ENCODE measurements at places on chromosomes 1 and 21.

- DNase-seq, result no peak
Observed at GRCh38 chr1:229843627-229844238, 217.7 kb downstream of the URB2 start.

DNA sequence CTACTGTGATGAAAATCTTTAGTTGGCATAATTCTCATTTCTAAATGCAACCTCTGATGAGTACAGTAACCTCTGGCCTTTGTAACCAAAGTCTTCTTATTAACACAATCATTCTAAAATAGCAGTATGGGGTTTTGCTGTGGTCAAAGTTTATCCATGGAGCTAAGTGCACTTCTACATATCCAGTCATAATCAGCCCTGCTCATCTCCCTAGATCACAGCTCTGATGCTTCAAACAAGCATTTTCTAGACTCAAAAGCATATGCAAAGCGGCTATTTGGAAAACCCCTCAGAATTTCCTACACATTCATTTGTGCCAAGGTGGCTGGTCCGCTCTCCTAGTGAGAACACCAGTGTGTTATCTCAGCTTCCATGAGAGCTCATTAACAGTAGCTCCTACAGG lies 418.6 kb downstream of the MRPL39 start:
- DNase-seq, result no peak

- DNase-seq, result no peak
Observed at GRCh38 chr1:34612091-34612827, 142.6 kb upstream of the GJB5 start.

DNA sequence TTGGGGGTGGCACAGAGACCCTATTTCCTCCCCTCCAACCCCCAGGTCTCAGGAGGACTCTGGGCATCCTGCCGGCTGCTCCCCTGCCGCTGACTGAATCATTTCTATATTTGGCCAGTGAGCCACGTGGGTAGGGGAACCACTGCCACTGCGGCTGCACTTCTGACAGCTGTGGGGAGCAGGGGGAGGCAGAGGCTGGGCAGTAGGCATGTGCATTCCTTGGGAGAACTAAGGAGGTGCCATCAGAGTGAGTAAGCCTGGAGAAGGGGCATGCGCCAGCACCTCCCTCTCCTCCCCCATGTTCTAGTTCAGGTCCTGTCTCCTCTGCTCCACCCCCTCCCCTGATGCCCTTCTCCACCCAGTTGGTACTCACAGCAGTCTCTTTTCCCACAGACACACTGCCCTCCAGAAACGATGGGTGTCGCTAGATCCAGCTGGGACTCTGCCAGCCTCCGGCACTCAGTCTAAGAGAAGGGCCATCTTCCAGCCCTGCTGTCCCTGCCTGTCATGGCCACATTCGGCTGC lies 12.0 kb downstream of the PPFIA4 start:
- DNase-seq, result no peak

GRCh38 chr1:167291539-167292185 lies 71.0 kb downstream of the POU2F1 start:
- DNase-seq, result no peak

DNA sequence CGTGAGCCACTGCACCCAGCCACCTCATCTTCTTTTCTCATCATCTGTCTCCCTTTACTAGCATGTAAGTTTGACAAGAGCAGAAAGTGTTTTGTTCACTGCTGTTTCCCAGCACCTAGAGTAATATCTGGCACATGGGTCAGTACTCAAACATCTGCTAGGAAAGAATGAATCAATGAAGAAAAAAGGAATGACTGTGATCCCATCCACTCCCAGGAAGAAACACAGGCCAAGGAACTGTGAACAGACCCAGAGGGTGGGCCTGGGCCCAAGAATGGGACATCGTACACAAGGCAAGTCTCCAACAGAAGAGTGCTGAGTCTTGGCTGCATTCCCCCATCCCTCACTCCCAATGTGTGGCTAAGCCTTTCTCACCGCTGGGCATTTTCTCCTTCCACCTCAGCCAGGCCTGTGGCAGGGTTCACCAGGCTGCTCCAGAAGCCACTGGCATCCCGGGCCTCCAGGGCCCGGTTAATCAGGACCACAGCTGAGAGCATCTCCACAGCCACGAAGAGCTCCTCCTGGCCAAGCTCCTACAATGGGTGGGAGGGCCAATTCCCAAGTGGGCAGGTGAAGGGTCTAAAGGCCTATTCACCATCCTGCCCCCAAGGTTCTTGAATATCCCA lies 18.4 kb downstream of the IQGAP3 start:
- no peak for DNase-seq

DNA sequence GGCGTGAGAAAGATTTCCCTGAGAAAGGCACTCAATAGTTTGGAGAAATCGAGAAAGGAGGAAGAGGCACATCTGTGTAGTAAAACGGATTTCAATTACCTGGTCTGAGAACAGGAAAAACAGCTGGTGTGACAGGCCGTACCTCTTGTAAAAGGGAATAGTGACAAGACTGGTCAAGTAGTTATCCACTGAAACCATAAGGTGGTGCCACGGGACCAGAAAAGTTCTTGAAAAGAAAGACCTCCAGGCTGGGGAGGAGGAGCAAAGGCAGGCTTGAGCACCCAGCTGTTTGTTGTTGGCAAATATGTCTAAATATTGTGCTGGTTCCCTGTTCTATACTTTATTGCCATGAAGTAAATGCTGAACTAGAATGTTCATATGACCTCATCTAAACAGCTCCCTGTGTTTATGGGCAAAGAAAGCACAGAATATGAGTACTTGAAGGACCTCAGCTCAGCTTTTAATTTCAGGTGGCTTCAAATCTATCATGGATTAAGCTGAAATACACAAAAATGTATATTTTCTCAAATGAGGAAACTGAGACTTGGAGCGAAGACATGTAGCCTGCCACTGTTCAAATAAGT lies 4.0 kb downstream of the HAO2 start:
- DNase-seq, result no peak

DNA sequence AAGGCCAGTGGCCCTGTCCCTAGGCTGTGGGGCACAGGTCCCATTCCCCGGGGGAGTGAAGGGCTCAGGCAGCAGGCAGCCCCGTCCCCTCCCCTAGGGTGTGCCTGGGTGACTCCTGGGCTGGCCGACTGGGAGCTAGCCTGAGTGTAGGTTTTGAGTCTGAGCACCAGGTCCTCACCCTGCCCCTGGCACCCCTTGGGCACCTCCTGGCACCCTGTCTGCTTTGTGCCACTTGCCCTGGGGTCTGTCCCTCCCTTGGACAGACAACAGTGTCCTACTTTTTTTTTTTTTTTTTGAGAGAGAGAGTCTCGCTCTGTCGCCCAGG lies 24.2 kb downstream of the RRP1 start:
- DNase-seq, result no peak

DNA sequence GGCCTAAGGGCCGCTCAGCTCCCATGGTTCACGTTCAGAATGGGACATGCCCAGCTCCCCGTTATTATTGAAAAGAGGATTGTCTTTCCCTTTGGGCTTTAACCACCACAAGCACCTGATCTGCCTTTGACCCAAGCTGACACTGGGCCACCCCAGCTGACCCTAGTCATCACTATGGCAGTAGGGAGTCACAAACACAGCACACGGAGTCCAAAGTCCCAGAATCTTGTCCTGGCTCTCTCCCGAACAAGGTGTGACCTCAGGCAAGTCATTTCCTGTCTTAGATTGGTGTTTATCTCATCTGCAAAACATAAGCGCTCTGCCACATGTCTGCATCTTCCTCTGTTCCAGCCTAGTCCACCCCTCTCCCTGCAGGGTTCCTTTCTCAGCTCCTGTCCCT lies 31.5 kb downstream of the IGFN1 start:
- no peak for DNase-seq

DNA sequence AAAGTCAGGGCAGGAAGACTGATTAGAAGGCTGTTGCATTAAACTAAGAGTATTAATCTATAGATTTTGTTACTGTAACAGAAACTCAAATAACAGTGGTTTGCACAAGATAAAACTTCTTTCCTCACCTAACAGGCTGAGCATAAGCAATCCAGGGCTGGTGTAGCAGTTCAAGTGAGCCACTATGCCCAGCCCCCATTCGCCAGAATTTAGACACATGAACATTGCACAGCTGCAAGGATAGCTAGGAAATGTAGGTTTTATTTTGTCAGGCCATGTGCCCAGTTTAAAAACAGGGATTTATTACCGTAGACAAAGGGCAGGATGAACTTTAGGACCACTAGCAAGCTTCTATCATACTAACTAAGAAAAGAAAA lies 19.5 kb upstream of the DOCK7 start:
- no peak for DNase-seq

DNA sequence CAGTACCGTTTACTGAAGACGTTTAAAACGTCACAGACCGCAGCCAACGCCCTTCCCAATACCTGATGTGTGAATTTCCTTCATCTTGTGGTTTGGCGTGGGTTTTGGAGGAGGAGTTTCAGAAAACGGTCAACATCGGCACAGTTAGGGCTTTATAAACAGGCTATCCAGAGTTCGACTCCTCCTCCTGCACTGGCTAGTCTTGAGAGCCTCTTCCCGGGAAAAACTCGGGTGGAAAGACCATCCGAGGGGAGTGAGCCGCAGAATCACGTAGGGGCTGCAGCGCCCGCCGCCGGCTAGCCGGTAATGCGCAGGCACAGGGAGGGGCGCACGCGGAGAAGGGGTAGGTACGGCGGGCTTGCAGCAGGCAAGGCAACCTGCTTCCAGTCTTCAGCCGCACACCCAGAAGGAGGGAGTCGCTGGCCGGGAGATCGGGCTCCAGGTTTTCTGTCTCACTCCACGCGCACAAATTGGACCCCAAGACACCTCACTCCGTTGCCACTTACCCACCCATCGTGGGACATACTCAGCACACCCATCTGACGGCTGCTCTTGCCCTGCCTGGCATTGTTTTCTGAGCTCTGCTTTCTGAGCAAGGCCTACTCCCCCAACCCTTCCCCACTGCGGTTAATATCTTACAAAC lies 25.4 kb downstream of the SLC19A2 start:
- no peak for DNase-seq

DNA sequence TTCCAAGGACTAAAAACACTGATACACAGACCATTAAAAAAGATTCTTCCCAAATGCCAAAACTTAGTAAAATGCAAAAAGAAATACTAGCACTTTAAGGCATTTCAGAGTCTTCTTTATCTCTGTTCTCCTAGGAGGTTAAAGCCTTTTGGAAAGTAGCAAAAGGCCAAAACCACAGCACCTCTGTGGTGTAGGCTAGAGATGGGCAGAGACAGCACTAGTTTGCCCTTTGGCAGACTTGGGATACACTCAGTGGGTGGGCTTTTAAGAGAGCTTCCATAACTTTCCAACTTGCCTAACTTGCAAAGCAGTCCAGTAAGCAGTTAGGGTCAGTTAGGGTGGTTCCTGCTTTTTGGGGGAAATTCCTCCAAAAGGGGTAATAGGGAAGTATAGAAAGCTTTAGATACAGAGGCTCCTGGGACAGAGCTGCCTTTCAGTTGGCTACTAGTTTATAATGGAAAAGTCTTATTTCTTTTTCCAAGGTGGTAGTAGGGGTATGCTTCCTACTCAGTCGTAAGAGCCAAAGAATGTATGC lies 17.9 kb upstream of the PTCH2 start:
- DNase-seq, result no peak

GRCh38 chr1:203368624-203369451 lies 17.9 kb upstream of the FMOD start:
- no peak for DNase-seq

GRCh38 chr1:111720977-111721786 lies 18.0 kb downstream of the INKA2 start:
- no peak for DNase-seq

Data from stimulated activated CD4-positive, alpha-beta T cell treated with anti-CD3 and anti-CD28 coated beads, Interleukin-15, amount 100 ng/mL, for 1 hour (primary cell).